ENCODE measurements at places on chromosomes 7 and 10. TPM values are rescaled to one million over a fixed set of nuclear protein-coding genes. Genes with fewer than 3 reads are reported as not detected.

WDR86 gene
- 0.11 TPM for total RNA-seq

TUBB8 gene
- 0.31 TPM for total RNA-seq

EVX1 gene
- total RNA-seq = not detected

PRLHR gene
- total RNA-seq = not detected

ASIC3 gene
- total RNA-seq = not detected

LLCFC1 gene
- not detected for total RNA-seq

ELFN1 gene
- 0.18 TPM for total RNA-seq

DNA sequence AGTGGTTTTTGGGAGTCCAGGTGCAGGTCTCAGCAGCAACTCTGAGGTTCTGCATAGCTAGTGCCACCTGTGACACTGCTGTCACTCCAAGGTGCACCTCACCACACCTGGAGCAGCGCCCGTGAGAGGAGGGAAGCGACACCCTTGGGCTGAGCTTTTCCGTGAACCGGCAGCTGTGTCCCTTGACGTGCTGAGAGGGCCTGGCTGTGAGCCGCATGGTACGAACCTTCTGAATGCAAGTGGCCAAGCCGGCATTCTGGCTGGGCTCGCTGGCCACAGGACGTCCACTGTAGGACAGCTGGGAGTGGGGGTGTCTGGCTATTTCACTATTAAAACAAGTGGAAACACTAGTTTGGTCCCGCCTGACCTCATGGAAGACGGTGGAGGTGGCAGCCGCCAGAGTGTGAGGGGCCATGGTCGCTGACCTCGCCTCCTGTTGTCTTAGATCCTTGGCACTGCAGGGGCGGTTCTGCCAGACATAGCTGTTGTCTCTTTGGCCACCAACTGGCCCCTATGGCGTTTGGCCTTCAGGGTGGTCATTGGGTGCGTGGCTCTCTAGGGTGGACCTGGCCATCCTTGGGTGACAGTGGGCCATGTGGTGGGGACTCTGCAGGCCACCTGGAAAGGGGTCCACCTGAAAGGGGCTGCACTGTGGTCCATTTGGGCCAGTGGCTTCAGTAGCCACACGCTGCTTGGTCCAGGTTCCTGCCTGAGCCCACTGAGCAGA is 12.9 kb downstream of the INPP5A start:
- no peak for DNase-seq

GRCh38 chr10:95496951-95497350 is 64.2 kb downstream of the SORBS1 start:
- no peak for DNase-seq

DNA sequence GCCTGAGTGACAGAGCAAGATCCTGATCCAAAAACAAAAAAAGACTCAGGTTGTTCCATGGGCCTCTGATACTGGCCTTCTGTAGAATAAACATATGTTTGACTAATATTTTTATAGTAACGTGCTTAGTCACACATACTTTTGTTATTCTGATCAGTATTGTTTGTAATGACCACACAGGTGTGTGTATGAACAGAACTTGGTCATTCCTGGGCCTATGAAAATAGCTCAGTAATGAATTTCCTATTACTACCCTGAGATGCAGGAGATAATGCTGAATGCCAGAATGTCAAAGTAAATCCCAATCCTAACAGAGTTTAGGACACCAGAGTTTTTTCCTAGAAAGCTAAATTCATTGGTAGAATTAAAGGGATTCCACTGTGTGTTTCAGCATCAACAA is 108.7 kb downstream of the DOCK4 start:
- DNase-seq = no peak

DNA sequence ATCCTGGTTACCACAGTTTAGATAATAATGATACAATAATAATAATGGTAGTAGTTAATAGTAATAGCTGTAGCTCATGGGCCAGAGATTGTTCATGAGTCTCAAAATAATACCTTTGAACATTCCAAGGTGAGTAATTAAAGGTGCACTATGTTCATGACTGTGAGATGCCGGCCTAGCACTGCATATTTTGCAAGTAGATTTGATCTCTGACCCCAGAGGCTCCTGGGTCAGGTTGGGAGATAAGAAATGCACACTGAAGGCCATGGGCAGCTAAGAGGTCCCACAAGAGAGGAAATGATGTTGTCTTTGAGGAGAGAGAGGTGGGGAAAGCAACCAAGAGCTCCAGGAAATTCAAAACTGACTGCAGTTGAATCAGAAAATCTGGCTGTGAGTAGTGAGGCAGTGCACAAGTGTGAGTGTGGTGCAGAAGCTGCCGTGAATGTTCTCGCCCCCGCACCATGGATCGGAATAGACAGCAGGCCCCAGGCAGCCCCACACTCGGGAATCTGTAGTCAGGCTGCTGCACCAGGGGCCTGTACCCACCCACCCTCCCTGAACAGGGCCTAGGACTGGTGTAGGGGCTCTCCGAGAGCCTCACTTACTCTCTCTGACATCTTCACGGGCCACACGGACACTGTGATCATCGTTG is 11.9 kb downstream of the CPXM2 start:
- no peak for DNase-seq

- no peak for DNase-seq
Observed at GRCh38 chr10:17943033-17943745, 8.5 kb upstream of the SLC39A12 start.

GRCh38 chr10:90289037-90289436 is 568.8 kb downstream of the HTR7 start:
- no peak for DNase-seq

DNA sequence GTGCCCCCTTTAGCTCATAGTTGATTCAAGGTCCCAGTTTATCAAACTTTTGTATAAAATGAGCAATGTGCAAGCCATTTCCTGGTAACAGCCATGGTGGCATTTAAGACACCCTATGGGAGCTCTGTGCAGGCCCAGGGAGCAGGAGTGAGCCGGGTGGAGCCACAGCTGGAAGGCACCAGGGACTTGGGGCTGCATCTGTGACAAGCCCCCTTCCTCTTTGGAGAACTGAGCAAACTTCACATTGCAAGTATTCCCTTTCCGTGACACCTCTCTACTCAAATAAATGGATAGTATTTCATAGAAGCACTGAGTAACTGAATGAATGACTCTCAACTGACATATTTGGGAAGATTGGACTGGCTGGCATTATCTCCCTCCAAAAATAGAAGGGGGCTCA is 558.7 kb upstream of the FOXK1 start:
- DNase-seq = no peak

DNA sequence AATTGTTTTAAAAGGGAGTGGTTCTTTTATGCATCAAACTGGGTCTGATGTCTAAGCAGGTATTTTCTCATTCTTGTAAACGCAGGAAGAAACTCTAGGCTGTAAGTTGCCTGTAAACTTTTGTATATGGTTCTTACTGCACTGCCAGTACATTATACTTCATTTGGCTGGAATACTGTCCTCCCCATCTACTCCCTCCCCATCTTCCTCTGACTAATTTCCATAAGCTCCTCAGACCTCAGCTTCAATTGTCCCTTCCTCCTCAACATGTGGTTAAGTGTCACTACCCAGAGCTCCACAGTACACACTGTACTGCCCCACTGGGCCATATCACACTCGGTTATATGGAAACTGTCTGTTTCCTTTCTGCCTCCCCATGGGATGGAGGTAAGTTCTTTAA is 161.4 kb upstream of the MDFIC start:
- DNase-seq = no peak

DNA sequence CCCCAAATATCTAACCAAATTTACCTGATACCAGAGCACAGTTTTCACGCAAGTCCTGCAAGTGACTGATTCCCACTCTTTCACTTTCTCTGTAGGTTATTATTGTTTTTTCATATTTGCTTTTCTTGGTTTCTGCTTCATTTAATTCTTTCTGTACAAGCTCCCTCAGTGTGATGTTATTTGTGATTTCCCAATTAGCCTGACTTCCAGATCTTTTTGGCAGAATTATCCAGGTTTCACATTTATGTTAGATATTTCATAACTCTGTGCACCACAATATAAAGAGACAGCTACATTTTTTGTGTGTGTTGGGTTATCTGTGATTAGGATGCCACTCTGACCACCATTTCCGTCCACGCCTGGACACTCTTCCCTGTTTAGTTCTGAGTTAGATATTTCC is 381.5 kb upstream of the CNTNAP2 start:
- no peak for DNase-seq

GRCh38 chr10:81943583-81943982 is 68.6 kb downstream of the NRG3 start:
- no peak for DNase-seq

DNA sequence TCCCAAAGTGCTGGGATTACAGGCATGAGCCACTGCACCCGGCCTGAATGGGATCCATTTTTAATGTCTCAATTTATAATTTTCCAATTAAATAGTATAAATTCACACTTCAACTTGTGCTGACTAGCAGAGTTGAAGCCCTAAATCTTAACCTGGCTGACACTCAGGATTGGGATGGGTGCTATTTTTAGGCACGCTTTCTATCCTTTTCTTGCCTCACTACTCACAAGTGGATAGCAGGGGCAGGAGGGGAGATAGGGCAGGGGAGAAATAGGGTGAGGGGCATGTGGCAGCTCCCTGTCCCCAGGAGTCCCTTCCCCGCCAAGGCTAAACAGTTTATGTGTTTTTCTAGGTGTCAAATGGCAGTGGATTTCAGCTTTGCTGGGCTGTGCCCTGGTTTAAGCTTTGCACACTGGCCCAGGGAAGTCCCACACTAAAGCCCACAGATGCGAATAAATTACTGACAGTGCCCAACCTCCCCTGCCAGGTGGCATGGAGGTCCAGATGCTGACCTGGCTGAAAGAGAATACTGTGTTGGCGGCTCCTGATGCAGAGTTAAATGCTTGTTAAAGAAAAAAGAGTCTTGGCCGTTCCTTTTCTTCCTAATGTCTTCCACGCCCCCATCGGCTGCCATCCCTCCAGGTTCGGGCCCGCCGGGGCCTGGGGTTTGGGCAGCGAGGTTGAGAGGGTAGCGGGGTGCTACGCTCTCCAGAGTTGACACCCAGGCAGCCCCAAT is 36.2 kb upstream of the EFCAB10 start:
- DNase-seq = no peak

GRCh38 chr10:74770400-74770799 is 56.0 kb upstream of the KAT6B start:
- no peak for DNase-seq

DNA sequence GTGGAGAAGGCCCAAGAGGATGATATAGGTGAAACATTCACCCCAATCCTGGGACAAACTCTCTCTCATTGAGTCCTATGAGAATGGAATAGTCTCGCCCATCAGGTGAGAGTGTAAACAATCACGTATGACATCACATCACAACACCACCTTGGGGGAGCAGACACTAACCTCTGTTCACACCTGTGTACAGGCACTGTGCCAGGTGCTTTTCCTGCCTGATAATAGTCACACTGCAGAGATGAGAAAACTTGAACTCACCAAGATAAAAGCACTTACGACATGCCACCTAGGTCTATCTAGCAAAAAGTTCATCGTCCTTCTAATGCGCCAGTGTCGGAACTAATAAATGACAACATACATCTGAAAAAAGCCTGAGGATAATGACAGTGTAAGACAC is 187.8 kb downstream of the FAM107B start:
- no peak for DNase-seq

DNA sequence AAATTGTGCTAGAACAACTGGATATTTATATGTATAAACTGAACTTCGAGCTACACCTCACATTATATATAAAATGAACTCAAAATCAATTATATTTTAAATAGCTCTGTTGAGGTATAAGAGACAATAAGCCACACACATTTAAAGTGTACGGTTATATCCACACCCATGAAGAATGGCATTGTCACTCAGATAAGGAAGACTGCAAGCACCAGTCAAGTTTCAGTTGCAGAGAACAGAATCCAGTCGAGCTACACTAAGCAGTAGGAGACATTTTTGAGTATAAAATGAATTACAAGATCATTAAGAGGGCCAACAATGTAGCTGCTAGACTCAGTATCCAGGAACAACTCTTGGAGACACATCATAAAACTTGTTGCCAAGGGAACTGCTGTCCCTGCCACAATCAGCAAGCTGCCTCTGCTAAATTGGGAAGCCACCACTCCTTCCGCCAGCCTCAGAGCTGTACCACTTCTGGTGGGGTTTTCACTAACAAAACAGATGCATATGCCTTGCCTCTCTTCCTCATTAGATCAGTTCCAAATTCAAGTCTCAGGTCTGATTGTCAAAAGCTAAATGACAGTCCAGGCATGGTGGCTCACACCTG is 19.6 kb upstream of the GPNMB start:
- no peak for DNase-seq

GRCh38 chr7:118836933-118837332 is 612.4 kb downstream of the ANKRD7 start:
- DNase-seq = no peak

DNA sequence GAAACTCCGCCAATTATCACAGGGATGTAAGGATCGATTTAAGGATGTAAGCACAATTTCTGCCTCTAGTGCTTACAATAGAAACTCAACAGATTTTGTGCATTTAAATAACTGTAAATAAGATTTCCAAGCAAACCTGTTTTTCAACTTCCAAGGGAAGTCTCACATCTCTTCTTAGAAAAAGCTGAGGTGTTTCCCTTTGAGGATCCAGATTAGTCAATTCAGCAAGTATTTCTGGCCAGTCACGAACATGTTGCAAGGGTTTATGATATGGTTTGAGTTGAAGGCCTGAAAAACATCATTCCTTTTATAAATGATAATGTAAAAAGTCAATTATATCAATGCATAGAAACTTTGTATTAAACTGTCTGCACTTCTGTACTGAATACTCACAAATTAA is 23.9 kb downstream of the KRIT1 start:
- no peak for DNase-seq

- peak; percentile 23 for DNase-seq
Observed at GRCh38 chr10:125521721-125522680, 161.0 kb downstream of the TEX36 start.
